ENCODE measurements at places on chromosomes 6 and 20. TPM values are rescaled to one million over a fixed set of nuclear protein-coding genes. Genes with fewer than 3 reads are reported as not detected.

ZBTB12 gene
- 1.2 TPM for total RNA-seq

PROKR2 gene
- total RNA-seq, result not detected

TMEM244 gene
- not detected for total RNA-seq

ZNF165 gene
- 1.1 TPM for total RNA-seq

SMIM8 gene
- 6.1 TPM for total RNA-seq

PHACTR1 gene
- total RNA-seq, result 3.9 TPM

KCNQ2 gene
- 4.2 TPM for total RNA-seq

FAM110A gene
- total RNA-seq, result 0.55 TPM

EYA2 gene
- total RNA-seq, result 2.0 TPM

TP53TG5 gene
- total RNA-seq, result not detected

NMBR gene
- total RNA-seq, result not detected

DNA sequence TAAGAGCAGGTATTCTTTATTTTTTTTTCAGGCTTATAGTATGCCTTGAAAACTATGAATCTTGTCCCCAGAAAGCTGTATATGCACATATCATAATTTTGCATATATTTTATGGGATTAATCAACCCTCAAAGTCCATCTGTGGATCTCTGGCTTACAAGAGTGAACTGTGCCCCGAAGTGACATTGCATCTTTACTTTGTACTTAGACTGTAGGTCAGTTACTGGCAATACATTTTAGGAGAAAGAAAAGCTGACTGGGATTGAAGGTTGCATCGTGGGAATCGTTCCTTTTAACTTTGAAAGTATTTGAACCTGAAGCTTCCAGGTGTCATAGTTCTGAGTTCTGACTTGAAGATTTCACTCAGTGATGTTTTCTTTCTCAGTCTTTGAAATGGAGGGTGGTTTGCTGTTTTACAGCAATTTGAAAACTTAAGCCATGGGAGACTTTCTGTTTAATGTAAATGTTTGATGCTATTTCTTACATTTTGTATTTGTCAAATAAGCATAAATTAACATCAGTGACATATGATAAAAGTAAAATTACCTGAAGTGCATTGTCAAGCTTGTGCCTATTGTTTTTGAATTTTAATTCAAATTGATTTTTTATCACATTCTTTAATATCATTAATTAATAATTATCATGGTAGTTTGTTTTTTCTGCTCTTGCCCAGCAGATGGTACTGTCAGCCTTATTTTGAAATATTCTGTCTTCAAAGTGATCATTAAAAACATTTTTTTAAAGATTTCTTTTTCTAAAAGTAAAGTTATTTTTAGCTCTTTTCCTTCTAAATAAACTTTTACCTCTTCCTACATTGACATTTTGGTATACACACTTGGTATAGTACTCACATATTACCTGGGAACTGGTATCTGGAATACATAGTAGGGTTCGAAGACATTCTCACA lies 29.0 kb downstream of the L3MBTL3 start:
- H3K36me3 ChIP-seq, result peaks cover 5% of the 10 kb centered on the region
- no peak overlapping the region for H3K27ac ChIP-seq
- DNase-seq, result no peak

DNA sequence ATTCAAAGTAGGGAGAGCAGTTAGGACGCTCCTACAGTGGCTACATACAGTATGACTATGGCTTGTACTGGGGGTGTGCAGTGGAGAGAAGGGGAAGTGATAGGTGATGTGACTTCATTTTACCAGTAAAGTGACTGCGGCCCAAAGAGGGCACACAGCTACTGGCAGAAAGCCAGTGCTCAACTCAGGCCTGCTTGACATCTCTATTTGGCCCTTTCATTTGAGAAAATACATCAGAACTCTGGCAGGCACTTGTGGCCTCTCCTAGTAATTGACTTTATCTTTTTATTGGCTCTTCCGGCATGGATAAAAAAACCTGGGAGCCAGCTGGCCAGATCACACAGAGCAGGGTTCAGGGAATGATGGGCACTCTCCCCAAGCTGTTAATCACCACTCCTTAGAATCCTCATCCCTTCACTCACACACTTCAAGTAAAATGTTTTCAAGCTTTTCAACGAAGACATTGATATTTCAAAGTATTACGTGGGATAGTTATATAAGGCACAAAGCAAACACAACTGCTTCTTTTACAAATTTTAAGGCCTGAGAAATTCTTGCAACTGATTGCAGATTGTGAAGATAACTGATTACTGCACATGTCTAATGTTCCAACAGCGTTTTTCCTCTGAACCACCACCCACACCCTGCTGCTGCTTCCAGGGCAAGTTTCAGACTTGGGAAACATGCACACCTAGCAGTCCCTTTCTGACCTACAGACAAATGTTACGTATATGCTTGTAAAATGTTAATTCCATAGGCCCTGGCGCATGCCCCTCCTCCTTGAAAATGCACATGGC lies 73.5 kb downstream of the TNFRSF21 start:
- peaks cover 28% of the 10 kb centered on the region for H3K36me3 ChIP-seq
- no peak overlapping the region for H3K4me3 ChIP-seq
- DNase-seq, result no peak
- H3K27me3 ChIP-seq, result no peaks in the 10 kb centered on the region

- no peak for DNase-seq
- peaks cover 28% of the 10 kb centered on the region for H3K4me1 ChIP-seq
- no peak overlapping the region for H3K27ac ChIP-seq
- no peak overlapping the region for H3K4me3 ChIP-seq
Measured at GRCh38 chr6:155223646-155224451, 40.0 kb upstream of the CLDN20 start.

- no peaks in the 10 kb centered on the region for H3K36me3 ChIP-seq
- H3K4me3 ChIP-seq, result no peak overlapping the region
- H3K27ac ChIP-seq, result no peak overlapping the region
Measured at GRCh38 chr6:108102965-108103364, 28.4 kb upstream of the OSTM1 start.

DNA sequence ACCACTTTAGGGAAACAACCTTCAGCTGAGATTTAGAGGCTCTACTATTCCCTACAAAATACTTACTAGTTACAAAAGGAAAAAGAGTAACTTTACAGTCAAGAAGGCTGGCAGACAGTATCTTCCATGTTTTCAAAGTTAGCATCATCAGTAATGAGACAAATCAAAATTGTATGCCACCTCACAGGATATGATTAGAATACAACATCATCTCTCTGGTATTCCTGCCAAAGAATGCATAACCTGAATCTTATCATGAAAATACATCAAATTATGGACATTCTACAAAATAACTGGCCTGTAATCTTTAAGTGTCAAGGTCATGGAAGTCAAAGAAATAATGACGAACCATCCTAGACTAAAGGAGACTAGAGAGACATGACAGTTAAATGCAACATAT lies 38.4 kb downstream of the CDK5RAP1 start:
- no peaks in the 10 kb centered on the region for H3K4me1 ChIP-seq
- no peaks in the 10 kb centered on the region for H3K27me3 ChIP-seq
- H3K27ac ChIP-seq, result no peak overlapping the region

DNA sequence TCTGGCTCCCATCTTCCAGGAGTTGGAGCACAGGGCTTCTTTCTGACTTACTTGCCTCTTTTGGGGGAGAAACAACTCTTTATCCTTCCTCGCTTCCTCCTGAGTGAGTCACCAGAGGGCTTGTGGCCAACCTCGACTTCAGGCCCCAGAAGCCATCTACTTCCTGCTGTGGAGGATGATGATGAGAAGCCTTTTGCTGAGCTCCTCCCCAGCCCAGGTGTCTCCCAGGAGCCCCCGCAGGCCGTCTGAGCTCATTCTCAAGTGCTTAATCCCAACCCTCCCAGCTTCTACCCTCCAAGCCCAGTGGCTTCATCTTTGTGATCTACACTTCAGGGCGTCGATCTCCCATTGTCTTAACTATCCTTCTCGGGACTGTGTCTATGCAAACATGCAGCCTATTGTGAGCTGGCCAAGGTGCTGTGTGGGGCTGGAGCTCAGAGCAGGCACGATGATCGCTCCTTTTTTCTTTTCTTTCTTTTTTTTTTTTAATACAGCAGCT lies 27.9 kb downstream of the SDCBP2 start:
- H3K36me3 ChIP-seq, result peaks cover 52% of the 10 kb centered on the region
- H3K27ac ChIP-seq, result no peak overlapping the region
- H3K4me1 ChIP-seq, result no peaks in the 10 kb centered on the region
- no peaks in the 10 kb centered on the region for H3K27me3 ChIP-seq

GRCh38 chr6:135990439-135990838 lies 138.9 kb downstream of the PDE7B start:
- H3K27ac ChIP-seq, result no peak overlapping the region
- H3K4me3 ChIP-seq, result no peak overlapping the region
- no peak for DNase-seq
- H3K36me3 ChIP-seq, result no peaks in the 10 kb centered on the region

DNA sequence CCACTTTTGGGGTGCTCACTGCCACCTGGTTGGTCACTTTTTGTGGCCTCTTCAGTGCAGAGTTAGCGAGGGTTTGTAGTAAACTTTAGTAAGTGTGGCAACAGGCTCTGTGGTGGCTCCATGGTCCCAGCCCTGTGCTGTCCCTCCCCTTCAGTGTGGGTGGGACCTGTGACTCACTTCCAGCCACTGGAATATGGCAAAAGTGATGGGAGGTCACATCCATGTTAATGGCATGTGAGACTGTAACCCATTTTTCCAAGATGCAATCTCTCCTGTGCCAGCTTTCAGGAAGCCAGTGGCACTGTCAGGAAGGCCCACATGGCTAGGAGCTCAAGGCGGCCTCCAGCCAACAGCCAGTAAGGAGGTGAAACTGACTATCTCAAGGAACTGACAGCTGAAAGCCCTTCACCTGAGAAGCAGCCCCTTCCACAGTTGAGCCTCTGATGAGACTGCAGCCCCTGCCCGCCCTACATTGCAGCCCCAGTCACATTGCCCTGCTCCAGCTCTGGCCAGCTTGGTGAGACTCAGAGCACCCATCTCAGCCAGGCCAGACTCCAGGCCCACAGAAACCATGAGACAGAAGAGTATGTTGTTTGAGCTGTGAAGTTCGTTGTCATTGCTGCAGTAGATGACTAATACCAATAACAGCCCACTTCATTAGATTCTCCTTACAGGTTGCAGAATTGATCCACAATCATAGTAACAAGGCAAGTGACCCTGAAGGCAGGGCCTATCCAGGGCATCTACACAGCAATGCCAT lies 13.1 kb upstream of the CST7 start:
- no peaks in the 10 kb centered on the region for H3K4me1 ChIP-seq
- DNase-seq, result no peak
- no peak overlapping the region for H3K27ac ChIP-seq
- no peaks in the 10 kb centered on the region for H3K27me3 ChIP-seq
- H3K4me3 ChIP-seq, result no peak overlapping the region
- no peaks in the 10 kb centered on the region for H3K36me3 ChIP-seq

DNA sequence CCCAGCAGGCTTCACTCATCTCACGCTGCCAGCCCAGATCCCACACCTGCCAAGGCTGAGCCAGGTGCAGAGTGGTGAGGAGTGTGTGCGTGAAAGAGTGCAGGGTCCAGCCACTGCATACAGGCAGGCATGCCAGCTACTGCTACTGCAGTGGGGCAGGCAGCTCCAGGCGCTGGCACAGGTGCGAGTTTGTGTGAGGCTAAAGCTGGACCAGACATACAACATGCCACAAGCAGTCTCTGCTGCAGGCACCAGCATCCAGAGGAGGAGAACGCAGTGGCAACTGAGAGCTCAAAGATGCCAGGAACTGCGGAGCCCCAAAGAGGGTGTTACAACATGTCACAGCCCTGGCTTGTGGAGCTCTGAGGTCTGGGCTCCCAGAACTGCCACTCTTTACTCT lies 149.8 kb downstream of the EYS start:
- H3K4me1 ChIP-seq, result no peaks in the 10 kb centered on the region
- no peaks in the 10 kb centered on the region for H3K36me3 ChIP-seq
- no peak for DNase-seq
- no peak overlapping the region for H3K4me3 ChIP-seq

DNA sequence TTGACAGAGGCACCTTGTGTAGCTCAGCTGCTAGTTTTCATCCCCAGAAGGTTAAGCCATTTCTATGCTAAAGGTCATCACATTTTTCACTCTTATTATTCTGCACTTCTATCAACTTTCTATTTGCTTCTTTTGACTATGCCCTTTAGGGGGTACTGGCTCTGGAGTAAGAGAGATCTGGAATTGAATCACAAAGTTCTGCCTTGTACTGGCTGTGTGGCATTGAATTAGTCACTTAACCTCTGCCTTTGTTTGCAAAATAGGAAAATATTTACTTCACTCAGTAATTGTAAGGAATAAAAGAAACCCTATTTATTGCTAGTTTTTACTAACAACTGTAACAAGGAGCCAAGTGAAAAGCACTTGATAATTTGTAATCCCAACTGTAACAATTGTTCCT lies 56.8 kb upstream of the MTRF1L start:
- H3K4me3 ChIP-seq, result no peak overlapping the region
- no peaks in the 10 kb centered on the region for H3K27me3 ChIP-seq
- H3K4me1 ChIP-seq, result no peaks in the 10 kb centered on the region
- DNase-seq, result no peak

- no peak overlapping the region for H3K4me3 ChIP-seq
- no peak for DNase-seq
- H3K27me3 ChIP-seq, result no peaks in the 10 kb centered on the region
Measured at GRCh38 chr20:24089576-24089975, 101.0 kb upstream of the GGTLC1 start.

DNA sequence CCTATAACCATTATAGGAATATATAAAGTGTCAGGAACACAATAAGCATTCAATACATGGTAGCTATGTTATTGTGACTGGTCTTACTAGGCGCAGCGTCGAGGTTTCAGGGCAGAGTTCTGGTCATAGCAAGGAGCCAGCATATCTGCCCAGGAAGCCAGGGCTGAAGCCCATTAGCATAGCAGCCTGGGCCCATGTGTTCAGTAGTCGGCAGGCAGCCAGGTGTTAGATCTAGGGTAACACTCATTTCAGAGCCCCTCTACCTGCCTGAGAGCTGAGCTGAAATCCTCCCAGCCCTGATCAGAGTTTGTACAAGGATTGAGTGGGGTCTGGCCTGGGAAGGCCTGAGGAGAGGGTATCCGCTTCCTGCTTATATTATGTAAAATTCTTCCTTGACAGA lies 32.1 kb downstream of the C20orf173 start:
- H3K27ac ChIP-seq, result peak overlapping the region; percentile 36
- DNase-seq, result no peak
- peaks cover 69% of the 10 kb centered on the region for H3K36me3 ChIP-seq
- H3K27me3 ChIP-seq, result no peaks in the 10 kb centered on the region
- no peak overlapping the region for H3K4me3 ChIP-seq

GRCh38 chr20:50332491-50332980 lies 141.9 kb downstream of the CEBPB start:
- no peaks in the 10 kb centered on the region for H3K27me3 ChIP-seq
- H3K36me3 ChIP-seq, result no peaks in the 10 kb centered on the region
- no peak overlapping the region for H3K27ac ChIP-seq
- DNase-seq, result peak; percentile 56

DNA sequence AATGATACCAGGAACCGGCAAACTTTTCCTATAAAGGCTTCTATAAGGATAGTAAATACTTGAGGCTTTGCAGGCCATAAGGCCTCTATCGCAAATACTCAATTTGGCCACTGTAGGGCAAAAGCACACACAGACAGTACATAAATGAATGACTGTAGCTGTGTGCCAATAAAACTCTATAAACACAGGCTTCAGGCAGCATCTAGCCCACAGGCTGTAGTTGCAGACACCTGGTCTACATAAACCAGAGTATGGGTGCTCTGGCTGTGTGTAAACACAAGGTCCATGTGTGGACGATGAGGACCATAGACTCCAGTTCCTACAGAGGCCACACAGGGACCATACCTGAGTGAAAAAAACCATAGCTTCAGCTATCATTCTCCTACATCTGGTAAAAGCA lies 52.2 kb downstream of the ZMYND8 start:
- H3K27ac ChIP-seq, result peak overlapping the region; percentile 83
- no peak overlapping the region for H3K4me3 ChIP-seq
- no peaks in the 10 kb centered on the region for H3K4me1 ChIP-seq
- no peaks in the 10 kb centered on the region for H3K27me3 ChIP-seq
- DNase-seq, result peak; percentile 77
